ENCODE measurements at places on chromosomes 4 and X.

DNA sequence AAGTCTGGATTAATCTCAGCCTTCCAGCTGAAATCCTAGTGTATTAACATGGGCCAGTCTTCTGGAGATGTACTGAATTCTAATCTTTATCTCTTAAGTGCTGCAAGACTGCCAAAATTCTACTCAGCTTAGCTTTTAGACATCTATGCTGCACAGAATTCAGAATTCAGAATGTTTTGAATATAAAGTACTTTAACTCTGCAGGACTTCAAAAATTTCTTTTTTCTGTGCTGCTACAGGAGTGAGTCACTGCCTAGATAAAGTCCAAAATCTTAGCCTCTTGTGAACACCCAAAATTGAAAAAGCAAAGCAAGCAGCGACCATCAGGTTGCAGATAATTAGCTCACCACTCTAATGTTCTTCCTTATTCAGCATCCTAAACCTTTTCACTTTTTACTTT, 1092.6 kb upstream of the PCDH10 start:
- DNase-seq: no peak

DNA sequence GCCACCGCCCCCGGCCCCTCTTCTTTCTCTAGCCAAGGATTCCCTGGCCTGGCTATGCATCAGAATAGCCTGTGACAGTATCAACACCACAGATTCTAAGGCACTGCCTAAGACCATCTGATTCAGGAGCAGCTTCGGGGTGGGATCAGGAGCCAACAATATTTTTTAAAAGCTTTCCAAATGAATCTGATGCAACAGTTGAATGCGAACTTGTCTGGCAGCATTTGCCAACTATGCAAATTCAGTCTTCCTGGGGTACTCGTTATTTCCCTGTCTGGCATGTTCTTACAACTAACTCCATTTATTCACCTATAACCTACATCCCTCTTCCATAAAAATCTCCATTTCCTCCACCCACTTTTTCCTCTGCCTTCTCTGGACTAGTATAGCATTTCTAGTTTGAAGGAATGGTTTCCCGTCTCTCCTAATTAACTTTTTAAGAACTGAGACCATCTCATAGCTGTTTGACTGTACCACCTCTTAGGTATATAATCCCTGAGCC, 36.2 kb upstream of the UGDH start:
- no peak for DNase-seq

GRCh38 chrX:84339507-84340364, 151.7 kb upstream of the RPS6KA6 start:
- no peak for DNase-seq

GRCh38 chr4:16659079-16659478, 239.4 kb downstream of the LDB2 start:
- DNase-seq: no peak

DNA sequence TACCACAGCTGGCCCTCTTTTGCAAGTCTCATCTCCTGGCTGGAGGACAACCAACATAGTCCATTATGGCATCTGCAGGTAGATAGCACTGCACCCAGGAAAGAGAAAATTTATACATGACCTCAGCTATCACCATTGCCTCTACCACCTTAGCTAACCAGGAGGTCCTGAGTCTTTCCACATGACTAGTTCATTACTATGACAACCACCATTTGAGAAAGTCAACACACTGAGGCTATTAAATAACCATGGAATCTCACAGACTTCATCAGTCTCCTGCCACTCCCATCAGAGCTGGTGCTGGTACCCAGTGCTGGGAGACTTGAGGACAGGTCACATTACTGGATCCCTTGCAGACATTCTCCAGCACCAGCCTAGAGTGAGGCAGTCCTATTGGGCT, 285.9 kb downstream of the GBA3 start:
- DNase-seq: no peak

GRCh38 chrX:68748030-68748429, 80.8 kb upstream of the EFNB1 start:
- no peak for DNase-seq

DNA sequence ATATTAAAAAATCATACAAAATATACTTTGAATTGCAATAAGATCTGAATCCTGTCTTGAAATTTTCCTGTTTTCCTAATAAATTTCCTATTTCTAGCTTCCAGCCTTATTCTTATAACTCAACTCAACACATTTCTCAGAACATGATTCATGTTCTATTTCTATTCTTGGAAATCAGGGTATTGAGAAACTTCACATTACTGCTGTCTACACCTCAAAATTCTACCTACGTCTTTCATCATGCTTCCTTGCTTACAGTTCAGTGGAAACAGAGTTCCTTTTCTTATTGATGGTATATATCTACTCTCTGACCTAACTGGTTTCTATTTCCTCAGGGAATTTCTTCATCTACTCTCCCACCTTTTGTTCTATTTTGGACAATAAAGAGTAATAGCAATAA, 2139.0 kb downstream of the ARAP2 start:
- no peak for DNase-seq

DNA sequence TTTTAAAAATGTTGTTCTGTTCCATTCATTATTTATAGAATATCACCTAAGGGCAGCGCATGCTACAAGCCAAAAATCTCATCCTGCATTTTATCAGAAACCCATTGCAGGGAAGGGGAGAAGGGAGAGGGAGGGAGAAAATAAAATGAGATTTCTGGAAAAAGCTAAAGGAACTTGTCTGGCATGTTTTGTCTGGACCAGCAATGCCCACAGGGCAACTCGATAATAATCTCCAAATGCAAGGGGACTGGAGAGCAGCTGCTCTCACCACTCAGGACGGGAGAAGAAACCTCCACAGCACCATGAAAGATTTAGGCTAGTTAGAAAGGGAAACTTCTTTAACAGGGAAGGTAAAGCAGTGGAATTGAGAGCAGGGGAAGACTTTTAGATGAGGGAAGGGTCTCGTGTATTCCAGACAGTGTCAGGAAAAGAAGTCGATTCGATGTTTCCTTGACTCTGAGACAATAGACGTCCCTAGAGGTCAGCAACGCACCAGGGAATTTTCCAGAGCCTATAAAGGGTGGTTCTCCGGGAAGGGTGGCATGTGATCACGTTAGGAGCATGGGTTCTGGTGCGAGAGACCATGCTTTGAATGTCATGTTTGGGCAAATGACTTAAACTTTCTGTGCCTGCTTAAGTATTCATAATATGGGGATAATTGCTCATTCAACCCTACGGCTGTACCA, 132.2 kb upstream of the NDP start:
- no peak for DNase-seq

- DNase-seq: no peak
Observed at GRCh38 chr4:78370631-78371372, 180.8 kb upstream of the ANXA3 start.

GRCh38 chr4:189897667-189898066, 43.0 kb upstream of the FRG1 start:
- no peak for DNase-seq

GRCh38 chr4:70190579-70190978, 4.9 kb upstream of the ODAM start:
- no peak for DNase-seq

GRCh38 chr4:174117445-174117844, 166.0 kb downstream of the FBXO8 start:
- DNase-seq: no peak

DNA sequence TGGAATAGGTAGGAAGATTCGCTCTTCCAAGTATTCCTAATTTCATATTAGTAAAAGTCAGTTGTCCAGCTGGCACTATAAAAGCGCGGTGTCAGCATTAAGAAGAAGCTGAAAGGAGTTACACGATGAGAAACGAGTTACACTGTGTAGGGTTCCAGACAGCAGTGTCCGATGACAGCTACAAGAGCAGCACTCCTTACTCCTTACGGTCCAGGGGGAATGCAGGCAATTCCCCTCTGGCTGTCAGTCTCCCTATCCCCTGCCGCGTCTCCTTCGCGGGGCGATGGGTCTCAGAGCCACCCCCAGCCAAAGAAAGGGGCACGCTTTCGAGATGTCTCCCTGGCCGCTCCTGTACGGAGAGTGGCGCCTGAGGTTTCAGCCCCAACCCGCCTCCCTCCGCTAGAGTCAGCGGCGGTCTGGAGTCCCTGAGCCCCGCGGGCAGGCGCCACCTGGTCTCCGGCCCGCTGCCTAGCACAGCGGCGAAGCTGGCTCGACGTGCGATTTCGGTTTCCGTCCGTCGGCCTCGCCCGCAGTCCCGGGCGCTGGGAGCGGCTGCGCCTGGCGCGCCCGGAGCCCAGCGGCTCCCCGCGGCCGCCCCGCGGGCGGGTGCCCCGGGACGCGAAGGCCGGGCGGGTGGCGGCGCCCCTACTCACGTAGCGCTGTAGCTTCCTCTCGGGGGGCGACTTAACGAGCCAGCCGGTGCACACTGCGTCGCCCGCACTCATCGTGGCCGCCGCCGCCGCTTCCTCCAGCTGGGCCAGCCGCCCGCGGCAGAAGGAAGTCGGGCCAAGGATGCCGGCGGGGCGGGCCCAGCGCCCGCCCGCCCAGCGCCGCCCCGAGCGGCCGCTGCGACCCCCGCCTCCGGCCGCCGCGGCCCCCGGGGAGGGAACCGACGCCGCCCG, at the start of gene GAB3:
Gene GAB3 (minus strand): TSS at position 777 of the 902 bp plus-strand sequence. CDS start 52 bp downstream, at position 725.
- no peak for DNase-seq

DNA sequence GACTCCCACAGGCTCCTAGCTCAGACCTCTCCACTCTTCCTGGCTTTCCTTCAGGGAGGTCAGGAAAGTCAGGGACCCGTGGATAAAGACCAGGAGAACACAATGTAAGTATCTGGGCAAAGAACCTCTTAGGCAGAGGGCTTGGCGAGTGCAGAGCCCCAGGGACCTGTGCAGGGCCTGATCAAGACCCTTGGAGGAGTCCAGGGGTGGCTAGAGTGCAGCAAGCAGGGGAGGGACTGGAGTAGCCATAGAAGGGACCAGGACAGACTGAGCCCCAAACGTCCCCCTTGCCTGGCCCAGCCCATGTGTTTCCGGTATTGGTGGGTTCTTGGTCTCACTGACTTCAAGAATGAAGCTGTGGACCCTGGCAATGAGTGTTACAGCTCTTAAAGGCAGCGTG, 5.9 kb upstream of the TNIP2 start:
- DNase-seq: no peak

GRCh38 chr4:142984871-142985585, 138.9 kb upstream of the INPP4B start:
- no peak for DNase-seq

DNA sequence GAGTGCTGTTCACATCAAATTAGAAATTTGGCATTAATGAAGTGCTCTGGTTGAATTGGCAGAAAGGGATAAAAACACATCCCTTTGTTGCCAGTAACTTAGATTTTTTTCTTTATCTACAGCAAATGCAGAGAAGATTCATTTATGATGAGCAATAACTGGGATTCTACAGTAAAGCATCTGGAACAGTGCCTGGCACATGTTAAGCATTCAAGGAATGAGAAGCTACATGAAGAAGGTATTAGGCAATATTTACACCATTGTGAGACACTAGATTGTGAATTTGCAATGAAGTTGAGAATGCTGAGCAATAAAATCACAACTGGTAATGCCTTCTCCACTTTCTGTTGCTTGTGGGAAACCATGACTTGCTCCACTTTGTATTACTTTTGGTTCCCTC, 33.5 kb downstream of the PCDH19 start:
- DNase-seq: no peak

GRCh38 chrX:124256216-124256615, 76.2 kb upstream of the TEX13D start:
- no peak for DNase-seq

DNA sequence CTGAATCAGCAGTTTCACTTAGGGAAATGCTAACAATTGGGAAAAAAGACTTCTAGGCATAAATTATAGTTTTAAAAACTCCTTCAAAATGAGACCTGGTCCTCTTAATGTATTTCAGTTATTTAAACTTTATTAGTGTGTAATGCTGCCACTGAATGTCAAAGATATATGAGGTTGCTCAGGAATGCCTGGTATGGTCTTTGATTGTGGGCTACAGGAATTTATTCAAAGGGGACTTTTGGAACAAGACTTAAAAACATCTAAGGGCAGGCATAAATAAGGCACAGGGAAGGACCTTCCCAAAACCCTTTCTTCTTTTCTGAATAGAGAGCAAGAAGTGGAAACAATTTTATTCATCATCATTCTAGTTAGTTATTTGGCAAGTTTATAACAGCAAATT, 439.1 kb downstream of the TLL1 start:
- DNase-seq: no peak

DNA sequence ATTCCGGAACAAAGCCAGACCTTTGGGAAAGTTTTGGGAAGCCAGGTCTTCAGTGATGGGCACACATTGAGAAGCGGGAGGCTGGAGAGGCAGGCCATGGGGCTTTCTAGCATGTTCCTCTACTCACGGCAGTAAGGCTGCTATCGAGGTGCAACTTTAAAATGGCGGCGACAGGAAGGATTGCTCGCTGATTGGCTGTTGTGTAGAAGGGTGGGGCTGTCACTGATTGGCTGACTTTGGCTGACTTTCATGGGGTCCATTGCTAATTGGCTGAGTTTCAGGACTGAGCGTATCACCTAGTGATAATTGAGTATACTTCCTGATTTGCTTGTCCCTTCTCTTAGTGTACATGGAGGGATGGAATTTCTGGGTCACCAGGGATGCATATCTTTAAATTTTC, 19.7 kb upstream of the GLOD5 start:
- DNase-seq: no peak

DNA sequence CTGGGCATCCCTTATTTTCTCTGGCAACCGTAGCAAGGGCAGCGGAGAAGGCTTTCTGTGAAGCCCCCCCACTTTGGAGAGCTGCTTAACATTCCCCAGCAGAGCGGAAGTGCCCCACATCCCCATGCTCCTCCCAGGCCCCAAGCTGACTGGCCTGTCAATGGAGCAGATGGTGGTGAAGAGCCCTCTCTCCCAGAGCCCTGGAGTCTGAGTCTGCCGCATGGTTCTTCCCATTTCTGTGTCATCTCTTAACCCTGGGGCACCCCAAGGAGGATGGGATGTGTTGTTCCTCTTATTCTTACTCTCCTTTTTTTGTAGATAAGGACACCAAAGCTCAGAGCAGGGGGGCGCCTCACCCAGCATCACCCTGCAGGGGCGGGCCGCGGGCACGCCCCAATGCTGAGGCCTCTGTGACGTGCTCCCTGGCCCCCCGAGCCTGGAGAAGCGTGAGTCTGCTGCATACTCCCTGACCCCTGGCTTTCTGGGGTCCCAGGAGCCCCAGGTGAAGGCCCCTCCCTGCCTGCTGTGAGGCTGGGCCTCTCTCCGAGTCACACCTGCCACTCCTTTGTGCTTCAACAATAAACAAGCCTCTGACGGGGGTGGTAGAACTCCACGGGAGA, 35.9 kb downstream of the ADRA2C start:
- no peak for DNase-seq

- no peak for DNase-seq
Observed at GRCh38 chr4:153038623-153039311, 102.6 kb downstream of the FHDC1 start.

GRCh38 chrX:1754077-1754476, 139.2 kb downstream of the ASMT start:
- DNase-seq: no peak

DNA sequence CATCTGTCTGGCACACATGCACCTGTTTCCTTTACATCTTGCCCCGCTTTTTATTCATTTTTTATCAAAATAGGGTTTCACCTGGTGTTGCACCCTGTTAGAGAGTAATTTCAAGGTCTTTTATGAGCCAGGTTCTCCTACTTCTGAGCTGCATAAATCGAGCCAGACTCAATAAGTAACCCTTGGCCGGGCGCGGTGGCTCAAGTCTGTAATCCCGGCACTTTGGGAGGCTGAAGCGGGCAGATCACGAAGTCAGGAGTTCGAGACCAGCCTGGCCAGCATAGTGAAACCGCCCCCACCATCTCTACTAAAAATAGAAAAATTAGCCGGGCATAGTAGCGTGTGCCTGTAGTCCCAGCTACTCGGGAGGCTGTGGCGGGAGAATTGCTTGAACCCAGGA, 1.0 kb upstream of the PPP2R3B start:
- DNase-seq: no peak

GRCh38 chr4:176357359-176358082, 37.8 kb downstream of the SPCS3 start:
- no peak for DNase-seq

GRCh38 chr4:140450352-140450751, 22.9 kb upstream of the CLGN start:
- DNase-seq: no peak

Measured in stimulated activated CD4-positive, alpha-beta T cell treated with anti-CD3 and anti-CD28 coated beads, Interleukin-2, amount 100 ng/mL, for 4 hours (primary cell).